ENCODE measurements at places on chromosomes 3 and 15. TPM values are rescaled to one million over a fixed set of nuclear protein-coding genes. Genes with fewer than 3 reads are reported as not detected.

DNA sequence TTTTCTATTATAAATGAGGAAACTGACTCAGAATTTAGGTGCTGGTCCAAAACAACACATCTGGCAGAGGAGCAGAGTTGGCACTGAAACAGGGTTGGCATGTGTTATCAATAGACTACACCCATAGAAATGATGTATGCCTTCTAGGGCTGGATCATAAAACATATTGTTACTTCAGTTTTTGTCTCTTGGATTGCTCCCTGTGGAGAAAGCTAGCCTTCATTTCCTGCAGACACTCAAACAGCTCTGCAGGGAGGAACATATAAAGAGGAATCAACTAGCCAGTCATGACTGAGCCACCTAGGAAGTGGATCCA, 507 bp upstream of the MRPL3 start:
- H3K27ac ChIP-seq = peak overlapping the region; percentile 57
- H3K4me3 ChIP-seq = peak overlapping the region; percentile 77
- H3K36me3 ChIP-seq = no peaks in the 10 kb centered on the region
- H3K4me1 ChIP-seq = peaks cover 24% of the 10 kb centered on the region

DNA sequence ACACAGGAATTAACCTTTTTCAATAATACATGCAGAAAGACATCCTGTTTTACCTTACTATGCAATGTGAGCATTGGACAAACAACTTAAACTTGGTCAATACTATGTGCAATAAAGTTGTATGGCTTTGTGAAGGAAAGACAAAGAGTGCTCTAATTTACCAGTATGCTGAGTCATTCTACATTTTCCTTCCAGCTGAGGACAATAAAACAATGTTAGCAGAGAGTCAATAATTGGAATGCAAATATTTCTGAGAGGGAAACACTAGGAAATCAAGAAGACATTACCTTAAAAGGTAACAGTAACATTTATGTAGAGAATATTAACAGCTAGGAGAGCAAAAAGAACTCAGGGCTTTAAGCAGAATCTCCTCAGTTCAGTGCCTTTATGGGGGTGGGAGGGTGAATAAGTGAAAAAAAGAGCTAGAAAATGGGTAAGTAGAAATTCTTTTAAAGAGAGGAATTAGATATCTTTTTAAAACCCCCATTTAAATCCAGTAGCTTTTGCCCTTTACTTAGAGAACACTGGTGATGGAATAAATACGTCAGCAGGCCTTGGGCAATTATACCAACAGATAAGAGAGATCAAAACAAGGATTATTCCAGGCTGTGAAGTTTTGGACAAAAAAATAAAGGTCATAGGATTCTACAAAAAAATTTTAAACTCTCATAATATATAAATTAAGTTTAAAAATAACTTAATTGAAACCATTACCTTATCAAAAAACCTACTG, 11.6 kb upstream of the HGD start:
- H3K27ac ChIP-seq = no peak overlapping the region
- peaks cover 38% of the 10 kb centered on the region for H3K36me3 ChIP-seq
- no peak overlapping the region for H3K4me3 ChIP-seq
- no peak for DNase-seq
- H3K27me3 ChIP-seq = no peaks in the 10 kb centered on the region

- H3K4me3 ChIP-seq = no peak overlapping the region
- DNase-seq = no peak
- no peak overlapping the region for H3K27ac ChIP-seq
- H3K27me3 ChIP-seq = no peaks in the 10 kb centered on the region
- no peaks in the 10 kb centered on the region for H3K4me1 ChIP-seq
These were observed 497.7 kb downstream of the OCA2 start for GRCh38 chr15:27601239-27601960.

DNA sequence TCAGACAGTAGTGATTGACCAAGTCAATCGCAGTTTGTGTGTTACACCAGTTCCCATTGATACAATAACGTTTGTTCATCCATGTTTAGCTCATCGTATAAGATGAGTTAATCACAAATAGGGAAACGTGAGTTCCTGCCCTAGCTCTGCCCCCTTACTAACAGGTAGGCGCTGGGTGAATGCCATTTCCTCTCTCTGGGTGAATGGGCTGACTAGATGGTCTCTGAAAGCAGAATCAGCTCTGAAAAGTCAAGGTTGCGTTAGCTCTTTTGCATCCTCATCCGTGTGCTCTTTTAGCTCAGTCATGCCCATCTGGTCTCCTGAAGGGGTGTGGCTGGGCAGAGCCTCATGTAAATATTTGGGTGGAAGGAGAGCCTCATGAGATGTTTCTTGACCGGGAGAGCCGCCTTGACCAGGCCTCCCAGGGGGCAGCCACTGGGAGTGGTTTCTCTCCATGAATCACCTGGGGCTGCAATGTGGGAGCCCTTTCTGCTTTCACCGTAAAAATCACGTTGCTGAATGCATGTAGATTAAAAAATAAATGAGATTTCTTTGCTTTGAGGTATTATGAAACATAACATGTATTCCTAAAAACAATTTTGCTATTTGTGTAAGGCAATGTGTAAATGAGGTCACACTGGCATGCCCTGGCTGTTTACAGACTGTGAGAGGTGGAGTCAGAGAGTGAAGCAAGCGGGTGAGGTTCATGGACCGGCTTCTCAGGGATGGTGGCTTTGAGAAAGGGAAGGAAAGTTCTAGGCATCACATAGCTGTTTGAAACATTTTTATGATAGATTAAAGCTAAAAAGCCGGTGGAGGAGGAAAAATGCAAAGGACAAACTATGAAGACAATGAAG, 108.4 kb upstream of the RASGRP1 start:
- no peak overlapping the region for H3K4me3 ChIP-seq
- H3K27me3 ChIP-seq = peaks cover 9% of the 10 kb centered on the region
- H3K27ac ChIP-seq = no peak overlapping the region
- H3K4me1 ChIP-seq = no peaks in the 10 kb centered on the region

DNA sequence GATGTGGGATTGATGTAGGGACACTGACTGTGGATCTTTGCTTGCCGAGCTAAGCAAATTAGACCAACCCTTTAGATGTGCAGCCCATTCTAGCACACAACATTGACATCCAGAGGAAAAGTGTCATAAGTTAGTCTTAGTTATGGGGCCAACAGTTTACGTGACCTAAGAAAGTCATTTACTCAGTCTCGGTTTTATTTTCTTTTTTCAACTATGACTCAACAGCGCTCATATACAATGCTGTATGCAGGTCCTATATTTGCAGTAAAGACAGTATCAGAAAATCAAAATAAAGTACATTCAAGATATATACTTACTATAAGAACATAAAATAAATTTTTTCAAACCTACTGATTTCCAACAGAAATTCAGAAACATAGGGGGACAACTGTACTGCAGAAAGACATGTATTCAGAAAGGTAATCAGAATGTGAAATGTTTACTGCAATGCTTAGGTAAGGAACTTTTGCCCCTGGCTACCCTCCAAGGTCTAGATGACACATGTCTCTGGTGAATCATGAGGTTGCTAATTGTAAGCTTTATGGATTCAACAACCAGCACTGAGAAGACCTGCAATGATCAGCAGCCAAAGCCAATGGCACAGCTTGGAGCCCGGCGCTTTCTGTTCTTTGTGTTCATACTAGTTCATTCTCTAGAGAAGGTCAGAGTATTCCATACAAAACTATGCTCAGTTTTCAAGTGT, 317.5 kb upstream of the CNTN6 start:
- H3K4me3 ChIP-seq = no peak overlapping the region
- no peaks in the 10 kb centered on the region for H3K36me3 ChIP-seq

DNA sequence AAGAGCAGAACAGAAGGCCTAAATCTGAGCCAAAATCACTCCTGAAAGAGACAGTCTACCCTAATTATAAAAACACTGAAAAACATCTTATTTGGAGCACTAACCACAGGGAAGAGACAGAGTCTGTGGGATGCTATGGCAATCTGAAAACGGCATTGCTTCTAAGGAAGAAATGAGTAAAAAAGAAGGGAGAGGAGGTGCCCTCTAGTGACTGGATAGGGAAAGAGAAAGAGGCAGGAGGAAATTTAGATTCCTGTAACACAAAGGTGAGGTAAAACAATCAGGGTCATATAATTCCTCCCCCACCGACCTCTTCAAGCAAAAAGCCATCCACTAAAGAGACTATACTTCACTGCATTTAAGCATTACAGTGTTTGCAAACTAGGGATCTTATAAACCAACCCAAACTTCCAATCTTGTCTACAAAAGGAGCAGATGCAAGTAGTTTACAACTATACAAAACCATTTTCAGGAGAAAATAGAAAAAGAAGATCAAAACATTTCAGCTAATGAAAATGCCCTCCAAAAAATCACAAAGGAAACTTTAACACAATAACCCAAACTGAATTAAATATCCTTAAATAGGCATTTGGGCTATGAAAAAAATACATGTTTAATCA, 32.6 kb downstream of the HACD2 start:
- H3K4me3 ChIP-seq = no peak overlapping the region
- DNase-seq = no peak
- H3K4me1 ChIP-seq = peaks cover 8% of the 10 kb centered on the region
- no peaks in the 10 kb centered on the region for H3K36me3 ChIP-seq

DNA sequence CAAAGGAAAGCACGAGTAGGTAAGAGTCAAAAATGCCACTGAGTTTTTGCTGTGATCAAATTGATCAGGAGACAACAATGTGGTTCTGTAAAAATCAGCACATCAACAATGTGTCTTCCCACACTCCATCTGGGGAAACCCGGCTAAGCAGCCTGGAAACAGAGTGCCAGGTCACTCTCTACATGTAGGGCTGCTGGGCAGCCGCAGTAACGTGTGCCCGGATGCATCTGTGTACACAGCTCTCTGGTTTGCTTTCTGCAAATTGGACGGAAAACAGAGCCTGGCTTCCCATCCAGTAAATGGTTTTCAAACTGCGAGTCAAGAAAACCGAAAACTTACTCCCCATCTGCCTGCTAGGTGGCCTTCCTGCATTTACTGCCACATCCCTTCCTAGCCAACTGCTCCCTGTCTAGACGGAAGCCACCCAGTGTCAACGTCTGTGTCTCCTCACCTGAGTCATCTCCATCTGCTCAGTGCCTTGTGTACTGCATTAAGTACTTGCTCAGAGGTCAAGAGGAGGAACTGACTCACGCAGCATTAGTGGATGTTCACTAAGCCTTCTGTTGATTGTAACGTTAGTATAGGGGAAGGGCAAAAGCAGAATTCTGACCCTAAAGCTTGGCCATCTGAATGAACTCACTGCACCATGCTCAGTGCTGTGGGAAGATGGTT, 124.1 kb downstream of the TJP1 start:
- no peak overlapping the region for H3K27ac ChIP-seq
- H3K4me3 ChIP-seq = no peak overlapping the region
- no peak for DNase-seq
- no peaks in the 10 kb centered on the region for H3K36me3 ChIP-seq
- H3K27me3 ChIP-seq = no peaks in the 10 kb centered on the region
- no peaks in the 10 kb centered on the region for H3K4me1 ChIP-seq

- DNase-seq = no peak
- H3K4me3 ChIP-seq = no peak overlapping the region
- no peaks in the 10 kb centered on the region for H3K27me3 ChIP-seq
These were observed 440.5 kb upstream of the CBLB start for GRCh38 chr3:106309274-106309673.

- H3K27me3 ChIP-seq = no peaks in the 10 kb centered on the region
- H3K36me3 ChIP-seq = peaks cover 75% of the 10 kb centered on the region
- no peaks in the 10 kb centered on the region for H3K4me1 ChIP-seq
These were observed 9.7 kb upstream of the SCAANT1 start for GRCh38 chr3:63921741-63922482.

- H3K27ac ChIP-seq = no peak overlapping the region
- H3K36me3 ChIP-seq = no peaks in the 10 kb centered on the region
- H3K4me3 ChIP-seq = no peak overlapping the region
- DNase-seq = no peak
- peaks cover 18% of the 10 kb centered on the region for H3K4me1 ChIP-seq
These were observed 69.5 kb upstream of the VGLL4 start for GRCh38 chr3:11713171-11713570.

- no peaks in the 10 kb centered on the region for H3K4me1 ChIP-seq
- no peak overlapping the region for H3K27ac ChIP-seq
- no peaks in the 10 kb centered on the region for H3K27me3 ChIP-seq
These were observed 53.5 kb downstream of the BSN start for GRCh38 chr3:49607796-49608195.

DNA sequence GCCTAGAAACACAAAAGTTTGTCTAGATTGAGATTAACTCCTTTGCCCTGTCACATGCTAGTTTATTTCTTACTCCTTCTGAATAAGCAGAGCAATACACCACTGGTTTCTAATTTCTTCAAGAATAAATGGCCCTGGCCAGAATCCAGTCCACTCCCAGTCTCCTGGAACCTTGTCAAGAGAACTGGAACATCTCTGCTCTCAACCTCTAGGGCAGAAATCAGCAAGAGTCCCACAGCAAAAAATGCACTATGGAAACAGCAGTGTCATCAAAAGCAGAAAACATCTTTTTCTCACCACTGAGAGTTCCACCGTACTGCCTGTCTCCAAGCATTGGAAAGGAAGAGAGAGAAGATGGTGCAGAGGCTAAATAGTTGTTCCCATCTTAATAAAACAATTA, 35.9 kb upstream of the PPP2R3A start:
- H3K4me3 ChIP-seq = no peak overlapping the region
- DNase-seq = no peak
- no peak overlapping the region for H3K27ac ChIP-seq
- no peaks in the 10 kb centered on the region for H3K27me3 ChIP-seq

DNA sequence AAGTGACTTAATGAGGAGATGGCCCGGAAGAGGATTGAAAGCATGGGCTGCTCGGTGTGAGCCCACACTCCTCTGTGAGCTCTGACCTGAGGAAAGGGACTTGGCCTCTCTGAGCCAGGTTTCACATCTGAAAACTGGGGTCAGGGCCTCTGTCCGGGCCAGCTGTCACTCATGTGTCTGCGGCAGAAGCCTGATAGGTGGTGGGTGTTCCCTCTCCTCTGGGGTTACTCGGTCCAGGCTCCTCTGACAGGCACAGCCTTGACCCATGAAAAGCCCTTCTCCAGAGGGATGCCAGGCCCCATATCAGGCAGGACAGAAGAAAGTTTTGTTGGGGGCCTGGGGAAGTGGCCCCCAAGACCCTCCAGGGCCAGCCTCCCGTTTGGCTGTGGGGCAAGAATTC, 131.4 kb downstream of the CHSY1 start:
- no peak for DNase-seq
- H3K27me3 ChIP-seq = no peaks in the 10 kb centered on the region
- H3K4me1 ChIP-seq = peaks cover 22% of the 10 kb centered on the region
- H3K4me3 ChIP-seq = no peak overlapping the region

- H3K4me3 ChIP-seq = no peak overlapping the region
- H3K27ac ChIP-seq = no peak overlapping the region
- no peaks in the 10 kb centered on the region for H3K27me3 ChIP-seq
- H3K4me1 ChIP-seq = peaks cover 27% of the 10 kb centered on the region
These were observed 6.8 kb downstream of the UBE2E2 start for GRCh38 chr3:23209747-23210487.

The C3orf80 gene
- total RNA-seq = not detected

The TM2D3 gene
- total RNA-seq = 44.1 TPM

The IL5RA gene
- not detected for total RNA-seq

The SKOR1 gene
- 0.07 TPM for total RNA-seq

The RAB7A gene
- total RNA-seq = 324 TPM

The TXNRD3 gene
- 5.1 TPM for total RNA-seq

The RTP4 gene
- total RNA-seq = 4.7 TPM

The CHRNB4 gene
- total RNA-seq = not detected

The RNF123 gene
- 61.8 TPM for total RNA-seq

The PLA1A gene
- 1.4 TPM for total RNA-seq
